Stimulated activated CD8-positive, alpha-beta memory T cell treated with anti-CD3 and anti-CD28 coated beads, Interleukin-7, amount 100 ng/mL, for 24 hours (primary cell): ENCODE measurements at places on chromosomes 13 and 19.

DNA sequence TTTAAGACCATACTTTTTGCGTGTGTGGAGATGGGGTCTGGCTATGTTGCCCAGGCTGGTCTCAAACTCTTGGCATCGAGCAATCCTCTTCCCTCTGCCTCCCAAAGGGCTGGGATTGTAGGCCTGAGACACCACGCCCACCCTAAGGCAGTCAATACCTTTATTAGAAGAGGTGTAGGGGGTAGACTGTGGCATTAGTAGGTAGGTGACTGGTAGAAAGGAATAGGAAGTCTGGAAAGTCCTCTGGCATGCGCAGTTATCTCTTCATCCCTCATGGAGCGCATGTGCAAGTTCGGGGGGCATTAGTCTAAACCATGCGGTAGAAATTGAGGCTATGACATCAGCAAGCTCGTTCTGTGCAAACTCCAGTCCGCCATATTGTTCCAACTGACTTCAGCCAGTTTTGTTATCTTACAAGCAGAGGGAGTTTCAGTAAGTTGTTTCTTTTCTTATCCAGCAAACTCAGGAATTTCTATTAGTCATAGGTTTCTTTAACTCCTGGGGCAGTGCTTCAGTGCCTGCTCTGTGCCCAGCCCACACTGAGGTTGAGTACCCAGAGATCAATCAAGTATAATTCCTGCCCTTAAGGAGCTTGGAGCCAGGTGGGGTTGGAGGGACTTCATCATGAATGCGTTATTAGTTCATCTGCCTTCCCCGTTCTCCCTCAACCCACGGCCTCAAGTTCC is 7.3 kb upstream of the RANBP3 start:
- DNase-seq = no peak

- DNase-seq = no peak
Measured at GRCh38 chr13:73731564-73731963, 402.6 kb downstream of the KLF12 start.

DNA sequence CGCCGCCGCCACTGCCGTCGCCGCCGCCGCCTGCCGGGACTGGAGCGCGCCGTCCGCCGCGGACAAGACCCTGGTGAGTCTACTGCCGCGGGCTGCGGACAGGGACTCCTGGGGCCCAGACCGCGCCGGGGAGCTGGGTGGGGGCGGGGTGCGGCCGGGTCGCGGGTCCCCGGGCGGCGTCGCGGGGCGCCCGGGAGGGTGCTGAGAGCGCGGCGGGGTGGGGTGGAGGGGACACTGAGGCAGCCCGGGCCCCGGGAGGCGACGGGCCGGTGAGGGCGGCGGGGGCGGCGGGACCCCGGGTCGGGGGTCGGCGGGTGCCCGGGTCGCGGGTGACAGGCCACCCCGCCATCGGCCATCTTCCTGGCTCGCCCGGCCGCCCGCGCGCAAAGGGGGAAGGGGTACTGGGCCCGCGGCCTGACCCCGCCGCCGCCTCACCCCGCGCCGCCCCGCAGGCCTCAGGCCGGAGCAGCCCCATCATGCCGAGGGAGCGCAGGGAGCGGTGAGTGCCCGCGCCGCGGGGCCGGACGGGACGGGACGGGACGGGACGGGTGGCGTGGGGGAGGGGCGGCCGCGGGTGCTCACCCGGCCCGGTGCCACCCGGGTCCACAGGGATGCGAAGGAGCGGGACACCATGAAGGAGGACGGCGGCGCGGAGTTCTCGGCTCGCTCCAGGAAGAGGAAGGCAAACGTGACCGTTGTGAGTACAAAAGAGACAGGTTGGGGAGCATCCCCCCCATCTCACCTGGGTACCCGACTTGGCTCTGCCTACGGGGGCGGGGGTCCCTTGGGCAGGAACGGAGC is 489 bp downstream of the CCNE1 start:
- no peak for DNase-seq

DNA sequence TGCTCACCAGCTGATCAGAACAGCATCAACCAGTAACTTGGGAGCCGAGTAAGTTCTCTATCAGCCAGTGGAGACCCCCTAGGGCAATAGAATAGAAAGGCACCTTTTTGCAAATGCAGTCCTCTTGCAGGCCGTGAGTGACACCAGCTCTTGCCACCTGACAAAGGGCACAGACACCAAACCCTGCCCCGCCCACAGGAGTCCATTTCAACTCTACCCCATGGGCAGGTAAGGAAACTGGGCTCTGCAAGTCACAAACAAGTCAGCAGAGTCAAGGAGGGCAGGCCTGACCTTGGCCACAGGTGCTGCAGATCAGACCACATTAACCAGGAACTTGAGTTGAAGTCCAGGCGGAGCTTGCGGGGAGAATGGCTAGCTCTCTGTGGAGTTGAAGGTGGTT is 77.4 kb upstream of the SPATA13 start:
- DNase-seq = no peak

GRCh38 chr13:113393226-113393562 is 29.3 kb upstream of the GRTP1 start:
- DNase-seq = no peak

GRCh38 chr13:100755891-100756290 is 81.3 kb upstream of the TMTC4 start:
- no peak for DNase-seq

DNA sequence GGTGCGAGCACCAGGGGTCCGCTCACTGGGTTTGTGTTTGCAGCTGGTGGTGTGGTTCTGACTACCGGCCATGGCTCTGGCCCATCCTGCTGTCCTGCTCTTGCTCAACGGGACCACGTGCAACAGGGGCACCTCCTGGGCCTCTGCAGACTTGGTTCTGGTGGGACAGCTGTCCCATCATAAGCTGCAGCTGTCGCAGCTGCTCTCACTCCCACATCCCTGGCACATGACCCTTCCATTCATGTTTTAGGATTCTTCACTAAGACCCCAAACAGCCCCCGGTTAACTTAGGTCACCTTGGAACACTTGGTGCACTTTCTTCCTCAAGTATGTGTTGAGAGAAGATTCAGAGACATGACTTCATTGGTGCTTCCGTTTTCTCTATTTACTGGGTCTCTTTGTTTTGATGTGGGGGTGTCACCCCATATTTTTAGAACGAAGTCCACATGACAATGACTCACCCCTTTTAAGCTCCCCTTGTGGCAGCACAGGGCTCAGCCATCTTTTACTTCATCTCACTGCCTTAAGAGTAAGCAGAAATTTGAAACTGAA is 68.4 kb upstream of the ARHGEF7 start:
- no peak for DNase-seq

GRCh38 chr13:48804821-48805601 is 151.3 kb downstream of the CYSLTR2 start:
- no peak for DNase-seq

GRCh38 chr13:40588101-40588500 is 78.3 kb downstream of the FOXO1 start:
- no peak for DNase-seq

GRCh38 chr13:20185366-20186056 is 7.2 kb downstream of the GJB2 start:
- no peak for DNase-seq

- no peak for DNase-seq
Measured at GRCh38 chr19:8504171-8504570, 1.7 kb upstream of the PRAM1 start.

GRCh38 chr19:49497047-49497788 is 984 bp downstream of the RPS11 start:
- no peak for DNase-seq

DNA sequence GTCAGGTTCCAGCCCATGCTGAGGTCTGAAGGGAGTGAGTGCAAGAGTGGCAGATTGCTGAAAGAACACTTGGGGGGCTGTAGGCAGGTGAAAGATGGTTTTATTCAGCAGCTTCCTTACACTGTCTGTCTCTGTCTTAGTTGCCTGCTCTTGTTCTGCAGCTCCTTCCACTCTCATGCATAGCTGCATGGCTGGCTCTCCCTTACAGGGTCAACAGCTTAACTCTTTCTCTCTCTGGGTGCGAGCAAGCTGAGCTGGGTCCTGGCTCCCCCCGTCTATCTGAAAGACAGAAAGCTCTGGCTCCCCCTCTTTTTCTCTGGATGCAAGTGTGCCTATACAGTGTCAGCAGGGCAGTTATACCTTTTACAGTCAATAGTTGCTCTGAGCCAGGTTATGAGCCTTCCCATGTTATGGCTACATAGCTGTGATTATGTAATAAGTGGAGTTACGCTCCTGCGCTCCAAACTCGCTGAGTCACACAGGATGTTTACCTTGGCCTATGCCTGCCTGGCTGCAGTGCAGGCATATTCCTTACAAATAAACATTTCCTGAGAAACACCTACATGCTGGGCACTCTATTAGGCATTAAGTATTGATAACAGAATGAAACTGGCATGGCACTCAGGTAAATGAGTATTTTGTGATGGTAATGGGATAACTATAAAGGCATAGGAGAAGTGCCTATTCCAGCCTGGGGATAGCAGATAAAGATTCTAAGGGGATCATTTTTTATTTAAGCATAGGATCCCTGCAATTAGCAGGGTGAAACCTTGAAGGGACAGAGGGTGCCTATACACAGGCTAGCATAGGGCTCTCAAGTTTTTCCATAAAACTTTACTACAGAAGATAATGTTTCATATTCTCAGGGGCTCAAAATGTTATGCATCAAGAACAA is 826.9 kb upstream of the PCDH9 start:
- DNase-seq = no peak

DNA sequence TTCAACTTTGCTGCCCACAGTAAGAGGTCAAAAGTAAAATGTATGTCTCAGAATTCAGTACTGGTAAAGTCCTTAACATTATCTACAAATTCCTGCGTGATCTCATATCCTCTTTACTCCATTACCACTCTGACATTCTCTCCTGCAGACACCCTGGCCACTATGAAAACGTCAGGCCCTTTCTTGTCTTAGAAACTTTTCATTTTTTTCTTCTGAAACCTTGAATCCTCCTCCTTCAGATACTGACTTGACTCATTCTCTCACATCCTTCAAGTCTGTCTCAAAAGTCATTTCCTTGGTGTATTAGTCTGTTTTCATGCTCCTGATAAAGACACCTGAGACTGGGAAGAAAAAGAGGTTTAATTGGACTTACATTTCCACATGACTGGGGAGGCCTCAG is 262.3 kb downstream of the POU4F1 start:
- no peak for DNase-seq

GRCh38 chr13:64397701-64398100 is 2832.4 kb downstream of the PCDH9 start:
- no peak for DNase-seq

GRCh38 chr19:41892173-41892902 is 9.4 kb downstream of the ARHGEF1 start:
- no peak for DNase-seq

- no peak for DNase-seq
Measured at GRCh38 chr13:26074706-26075105, 22.9 kb upstream of the SHISA2 start.

- DNase-seq = no peak
Measured at GRCh38 chr13:27463500-27463899, 13.1 kb upstream of the MTIF3 start.

DNA sequence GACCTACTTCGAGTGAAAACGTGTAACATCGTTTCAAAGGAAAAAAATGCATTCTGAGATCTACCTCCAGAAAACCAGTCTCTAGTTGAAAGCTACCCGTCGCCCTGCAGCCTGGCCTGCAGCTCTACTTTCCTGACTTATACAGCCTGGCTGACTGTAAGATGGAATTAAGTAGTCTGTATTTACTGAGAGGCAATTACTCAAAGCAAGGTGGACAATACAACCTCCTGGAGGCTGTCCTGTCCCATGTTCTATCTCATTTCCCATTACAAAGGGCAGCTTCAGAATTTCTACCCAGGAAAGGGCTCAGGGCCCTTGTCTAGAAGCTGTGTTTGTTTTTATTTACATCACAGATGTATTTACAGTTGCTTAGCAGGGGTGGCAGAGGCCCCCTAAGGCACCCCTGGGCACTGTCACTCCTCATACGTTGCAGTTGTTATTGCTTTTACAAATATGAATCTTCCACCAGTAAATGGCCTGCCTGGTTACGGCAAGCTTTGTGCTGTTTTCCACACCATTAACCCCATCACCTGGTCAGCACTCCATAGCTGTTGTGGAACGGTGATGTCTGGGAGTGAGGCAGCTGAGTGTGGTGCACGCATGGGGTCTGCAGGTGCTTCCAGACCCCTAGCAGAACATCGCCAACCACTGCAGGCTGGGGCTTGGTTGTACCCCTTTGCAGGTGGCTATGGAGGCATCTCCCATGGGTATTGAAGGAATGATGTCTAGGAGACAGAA is 46.3 kb upstream of the MTIF3 start:
- DNase-seq = no peak

DNA sequence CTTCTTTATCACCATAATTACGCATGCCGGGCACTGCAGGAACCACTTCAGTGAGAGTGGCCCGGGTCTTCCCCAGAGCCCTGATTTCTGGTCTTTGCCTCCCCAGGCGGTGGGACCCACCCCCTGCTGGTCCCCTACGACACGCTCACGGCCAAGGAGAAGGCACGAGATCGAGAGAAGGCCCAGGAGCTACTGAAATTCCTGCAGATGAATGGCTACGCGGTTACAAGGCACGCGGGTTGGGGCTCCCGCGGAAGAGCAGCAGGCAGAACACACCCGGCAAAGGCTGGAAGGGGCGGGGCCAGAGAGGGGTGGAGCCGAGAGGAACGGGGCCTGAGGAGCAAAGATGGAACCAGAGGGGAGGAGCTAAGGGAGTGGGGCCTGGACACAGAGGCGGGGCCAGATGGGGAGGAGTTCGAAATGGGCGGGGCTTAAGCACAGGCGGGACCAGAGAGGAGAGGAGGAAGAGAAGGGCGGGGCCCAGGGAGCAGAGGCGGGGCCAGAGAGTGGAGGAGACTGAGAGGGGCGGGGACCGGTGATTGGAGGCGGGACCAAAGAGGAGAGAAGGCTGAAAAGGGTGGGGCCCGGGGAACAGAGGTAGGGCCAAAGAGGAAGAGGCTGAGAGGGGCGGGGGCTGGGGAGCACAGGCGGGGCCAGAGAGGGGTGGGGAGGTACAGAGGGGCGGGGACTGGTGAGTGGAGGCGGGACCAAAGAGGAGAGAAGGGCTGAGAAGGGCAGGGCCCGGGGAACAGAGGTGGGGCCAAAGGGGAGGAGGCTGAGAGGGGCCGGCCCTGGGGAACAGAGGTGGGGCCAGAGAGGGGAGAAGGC is 73.4 kb downstream of the RYR1 start:
- DNase-seq = peak; percentile 81

DNA sequence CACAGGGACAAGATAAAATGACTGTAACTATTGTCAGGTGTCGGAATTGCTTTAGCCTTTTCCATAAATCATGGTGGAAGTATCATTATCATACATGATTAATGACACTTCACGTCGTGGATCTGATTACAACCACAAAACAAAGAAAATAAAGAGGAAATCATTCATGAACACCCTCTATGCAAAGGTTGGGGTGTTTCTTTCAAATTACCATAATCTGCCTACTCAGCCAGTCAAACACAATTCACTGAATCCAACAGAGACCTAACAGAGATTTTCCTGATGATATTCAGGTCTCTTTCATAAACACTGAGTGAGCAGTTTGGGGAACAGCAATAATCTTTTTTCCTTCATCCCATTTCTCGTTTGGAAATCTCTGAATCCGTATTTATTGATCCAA is 625.6 kb downstream of the DCT start:
- DNase-seq = no peak

- DNase-seq = no peak
Measured at GRCh38 chr19:1206864-1207450, 1.4 kb downstream of the STK11 start.
